ENCODE measurements at places on chromosomes 5 and 9.

DNA sequence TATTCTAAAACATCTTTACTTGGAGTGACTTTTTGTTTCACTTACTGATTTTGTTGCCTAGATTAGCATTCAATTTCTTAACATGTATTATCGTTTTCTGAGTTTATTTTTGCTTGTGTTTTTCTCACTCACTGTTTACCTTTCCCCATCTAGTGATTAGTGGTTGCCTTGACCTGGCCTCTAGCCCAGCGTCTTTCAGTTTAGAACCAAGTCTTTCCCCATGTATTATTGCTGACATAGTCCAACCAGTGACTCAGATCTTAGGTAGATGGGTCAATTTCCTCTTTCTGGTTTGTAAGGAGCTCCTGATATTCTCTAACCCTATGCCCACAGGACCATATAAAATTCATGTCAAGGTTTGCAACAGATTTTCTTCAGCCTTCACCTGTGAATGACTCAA, 135.5 kb downstream of the PRR16 start:
- DNase-seq: no peak

DNA sequence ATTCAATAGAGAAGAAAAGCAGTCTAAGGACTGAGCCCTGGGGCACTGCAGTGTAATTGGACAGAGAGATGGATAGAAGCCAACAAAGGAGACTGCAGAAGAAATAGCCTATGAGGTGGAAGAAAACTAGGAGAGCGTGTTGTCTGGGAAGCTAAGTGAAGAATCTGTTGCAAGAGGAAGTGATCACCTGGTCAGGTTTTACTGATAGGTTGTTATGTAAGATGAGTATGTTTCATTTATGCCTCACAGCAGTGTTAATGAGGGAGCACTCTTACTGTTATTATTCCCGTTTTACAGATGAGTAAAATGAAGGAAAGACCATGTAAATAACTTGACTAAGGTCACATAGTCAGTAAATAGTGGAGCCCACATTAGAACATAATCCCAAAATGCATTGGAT, 80.0 kb upstream of the GRHPR start:
- DNase-seq: no peak

DNA sequence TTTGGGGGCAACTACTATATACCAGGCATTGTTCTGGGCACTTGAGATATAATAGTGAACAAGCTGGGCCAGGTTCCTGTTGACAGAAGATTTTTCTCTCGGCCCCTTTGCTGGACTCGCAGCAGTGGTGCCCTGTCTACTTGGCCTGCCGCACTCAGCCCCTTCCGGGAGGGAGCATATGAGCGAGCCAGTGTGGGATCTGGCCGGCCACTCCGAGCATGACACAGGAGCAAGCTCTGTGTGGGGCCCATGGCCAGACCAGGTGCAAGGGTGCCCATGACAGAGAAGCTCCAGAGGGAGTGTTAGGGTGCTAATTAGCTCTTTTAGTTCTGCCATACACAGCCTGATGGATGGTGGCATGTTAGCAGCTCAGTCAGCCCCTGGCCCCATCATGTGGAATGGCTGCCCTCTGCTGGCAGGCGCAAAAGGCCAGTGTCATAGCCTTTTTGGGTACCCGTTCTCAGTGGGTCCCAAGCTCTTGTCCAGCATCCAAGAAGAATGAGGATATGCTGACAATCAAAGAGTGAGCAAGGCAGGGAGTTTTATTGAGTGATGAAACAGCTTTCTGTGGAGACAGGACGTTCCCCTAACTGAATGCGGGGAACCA, 9.3 kb upstream of the KIF4B start:
- DNase-seq: no peak

GRCh38 chr5:119083679-119084078, 12.8 kb downstream of the DMXL1 start:
- DNase-seq: no peak

GRCh38 chr5:39671561-39671961, 246.8 kb upstream of the DAB2 start:
- no peak for DNase-seq

- no peak for DNase-seq
Measured at GRCh38 chr5:6719896-6720560, 6.8 kb downstream of the TENT4A start.
